GM04504 (cell line): ENCODE measurements at places on chromosomes 3 and 15.

DNA sequence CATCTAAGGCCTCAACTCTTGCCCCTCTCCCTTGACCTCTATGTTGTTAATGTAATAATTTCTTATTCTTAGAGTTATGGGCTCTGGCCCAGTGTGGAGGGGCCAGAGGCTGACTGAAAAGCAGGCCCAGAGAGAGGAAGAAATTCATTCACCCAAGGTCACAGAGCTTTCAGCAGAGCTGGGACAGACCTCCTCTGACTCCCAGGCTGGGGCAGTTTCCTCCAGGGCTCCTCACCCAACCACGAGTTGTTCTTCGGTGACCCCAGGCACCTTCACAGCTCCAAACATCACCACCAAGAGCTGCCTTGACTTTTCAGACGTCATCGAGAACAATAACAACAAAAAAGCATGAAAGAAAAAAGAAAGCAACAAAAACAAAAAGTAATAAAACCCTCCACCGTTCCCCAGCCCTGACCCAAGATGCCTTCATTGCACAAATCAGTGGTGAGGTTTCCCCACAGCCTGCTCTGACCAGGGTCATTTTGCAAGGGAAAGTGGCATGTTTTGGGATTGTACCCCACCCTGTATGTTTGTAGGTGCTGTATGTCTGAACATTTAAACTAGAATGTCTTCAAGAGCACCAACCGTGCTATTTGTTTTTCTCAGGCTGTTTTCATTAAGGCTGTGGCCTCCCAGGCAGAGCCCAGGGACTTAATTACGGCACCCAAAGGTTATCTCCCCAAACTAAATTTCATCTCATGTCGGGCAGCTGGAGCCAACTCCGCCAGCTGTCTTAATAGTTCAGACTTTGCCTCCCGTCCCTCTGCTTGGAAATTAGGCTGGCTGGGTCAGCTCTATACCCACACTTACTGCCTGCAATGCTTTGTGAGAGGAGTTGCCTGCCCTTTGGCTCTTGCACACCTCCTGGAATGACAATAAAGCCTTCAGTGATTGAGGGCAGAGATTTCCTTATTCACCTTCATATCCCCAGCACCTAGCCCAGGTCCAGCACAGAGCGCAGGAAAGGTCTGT is 173.8 kb downstream of the RPLP1 start:
- no peak for DNase-seq

GRCh38 chr15:77504306-77504705 is 83.6 kb downstream of the HMG20A start:
- no peak for DNase-seq

- no peak for DNase-seq
These were observed 54.8 kb upstream of the P3H2 start for GRCh38 chr3:190175490-190175889.

- DNase-seq = no peak
These were observed 362.2 kb upstream of the SLCO3A1 start for GRCh38 chr15:91491101-91491950.

DNA sequence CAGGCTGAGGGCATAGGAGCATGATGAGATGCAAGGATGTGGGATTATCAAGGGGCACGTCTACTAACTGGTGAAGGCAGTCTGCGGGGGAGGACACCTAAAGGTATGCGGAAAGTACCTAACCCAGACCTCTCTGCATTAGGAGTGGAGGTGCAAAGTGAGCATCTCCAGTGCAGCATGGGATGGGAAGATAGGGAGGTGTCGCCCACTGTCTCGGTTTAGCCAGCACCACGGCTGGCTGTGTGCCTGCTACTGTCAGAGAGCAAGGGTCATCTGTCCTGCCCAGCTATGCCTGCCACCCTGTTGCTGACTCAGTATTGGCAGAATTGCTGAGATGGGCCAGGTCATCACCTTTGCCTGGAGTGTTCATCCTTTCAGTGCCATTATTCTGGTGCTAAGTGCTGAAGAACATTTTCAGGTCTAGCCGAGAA is 40.1 kb downstream of the OXNAD1 start:
- no peak for DNase-seq

DNA sequence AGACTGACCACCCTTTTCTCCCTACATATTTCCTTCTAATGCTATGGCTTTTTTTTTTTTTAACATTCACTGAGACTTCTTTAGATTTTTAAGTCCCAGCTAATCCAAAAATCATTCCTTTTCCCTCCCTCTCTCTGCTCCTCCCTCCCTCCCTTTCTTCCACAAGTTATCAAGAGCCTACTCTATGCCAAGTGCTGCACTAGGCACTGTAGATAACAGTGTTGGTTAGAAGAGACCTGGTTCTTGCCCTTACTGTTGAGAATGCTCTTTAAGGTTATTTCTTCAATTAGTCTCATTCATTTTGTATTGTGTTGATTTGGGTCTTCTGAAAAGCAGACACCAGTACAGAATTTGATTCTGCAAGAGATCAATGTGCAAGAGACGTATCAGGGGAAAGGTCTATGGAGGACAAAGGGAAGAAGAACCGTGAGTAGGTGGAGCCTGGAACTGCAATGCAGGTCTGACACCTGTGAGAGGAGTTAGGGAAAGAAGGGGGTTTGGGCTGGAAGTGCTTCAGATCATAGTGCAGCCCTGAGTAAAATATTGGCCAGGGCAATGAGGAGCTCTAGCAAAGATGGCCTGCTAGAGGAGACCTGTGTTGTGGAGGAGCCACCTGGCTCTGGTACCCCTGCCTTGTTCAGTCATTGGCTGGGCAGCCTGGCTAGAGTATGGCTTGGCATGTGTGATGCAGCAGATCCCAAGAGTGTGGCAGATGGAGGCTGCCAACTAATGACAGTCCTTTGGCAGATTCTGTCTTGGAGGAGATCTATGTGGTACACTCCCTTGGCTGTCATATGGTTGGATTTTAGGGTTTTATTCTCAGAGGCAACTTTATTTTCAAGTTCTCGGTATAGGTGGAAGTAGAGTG is 9.7 kb upstream of the PCOLCE2 start:
- no peak for DNase-seq

DNA sequence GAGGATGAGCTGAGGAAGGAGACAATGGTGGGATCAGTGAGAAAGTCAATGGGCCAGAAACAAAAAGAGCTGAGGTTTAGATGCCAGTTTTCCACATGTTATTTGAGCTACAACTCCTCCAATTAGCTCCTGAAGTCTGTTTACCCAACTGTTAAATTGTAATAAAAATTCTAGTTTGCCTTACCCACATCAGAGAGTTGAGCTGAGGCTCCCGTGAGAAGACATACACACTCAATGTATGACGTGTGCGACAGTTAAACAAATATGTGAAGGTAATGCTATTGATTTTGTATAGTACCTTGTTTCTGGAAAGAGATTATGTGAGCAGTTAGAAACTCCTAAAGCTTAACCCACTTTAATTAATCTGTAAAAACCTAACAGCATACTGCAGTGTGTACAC is 318.1 kb upstream of the GRM7 start:
- DNase-seq = no peak

GRCh38 chr3:173065543-173065981 is 75.5 kb downstream of the SPATA16 start:
- no peak for DNase-seq

- no peak for DNase-seq
These were observed 43.9 kb downstream of the GOLIM4 start for GRCh38 chr3:168051531-168052471.

GRCh38 chr3:56833536-56833935 is 31.8 kb upstream of the ARHGEF3 start:
- no peak for DNase-seq

- DNase-seq = no peak
These were observed 38.6 kb upstream of the TTC14 start for GRCh38 chr3:180563406-180563805.

DNA sequence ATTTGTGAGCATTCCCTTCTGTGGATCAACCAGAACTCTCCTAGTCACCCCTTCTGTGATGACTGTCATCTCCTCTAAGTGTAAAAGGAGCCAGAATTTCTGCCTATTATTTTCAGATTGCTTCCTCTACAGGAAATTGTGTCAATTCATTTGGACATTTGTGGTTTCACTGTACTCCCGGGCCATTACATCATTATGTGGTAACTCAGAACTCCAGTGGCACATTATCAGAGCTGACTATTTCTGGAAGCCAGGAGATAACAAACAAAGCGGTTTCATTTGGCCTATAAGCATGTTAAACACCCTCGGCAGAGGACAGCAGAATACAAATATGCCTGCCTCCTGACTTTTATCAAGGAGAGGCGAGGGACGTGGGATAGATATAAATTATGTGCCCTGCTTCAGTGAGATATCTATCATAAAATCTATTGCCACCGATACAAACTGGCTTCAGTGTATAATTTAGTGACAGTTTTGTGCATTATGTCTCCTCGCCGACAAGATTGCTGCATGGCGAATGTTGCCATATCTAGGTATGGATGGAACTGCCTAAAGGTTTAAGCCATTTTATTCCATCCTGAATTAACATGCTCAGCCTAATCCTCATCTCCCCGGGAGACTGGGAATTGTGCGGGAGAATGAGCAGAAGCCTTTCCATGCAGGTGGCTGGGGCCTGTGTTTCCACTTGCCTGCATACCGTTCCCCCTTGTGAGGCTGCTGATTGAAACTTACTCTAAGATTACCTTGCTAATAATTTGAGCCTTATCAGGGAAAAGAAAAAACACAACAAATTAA is 193.4 kb upstream of the SEMA6D start:
- DNase-seq = no peak

DNA sequence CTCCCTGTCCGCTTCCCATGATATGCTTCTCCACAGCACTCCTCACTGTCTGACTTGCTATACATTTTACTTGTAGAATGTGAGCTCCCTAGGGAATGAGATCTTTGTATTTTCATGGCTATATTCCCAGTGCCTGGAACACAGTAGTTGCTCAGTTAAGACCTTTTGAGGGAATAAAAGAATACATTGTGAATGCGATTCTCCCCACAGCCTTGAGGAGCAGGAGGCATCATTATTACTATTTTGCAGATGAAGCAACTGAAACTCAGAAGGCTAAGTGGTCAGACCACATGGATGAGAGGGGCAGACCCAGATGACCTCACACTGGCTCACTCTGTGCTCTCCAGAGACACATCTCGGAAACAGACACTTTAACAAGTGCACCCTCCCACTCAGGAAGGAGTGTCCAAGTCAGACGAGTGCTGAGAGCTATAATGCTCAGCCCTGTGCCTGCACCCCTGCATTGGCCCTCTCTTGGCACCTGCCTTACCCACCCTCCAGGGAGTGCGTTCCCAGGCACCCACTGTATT is 46.8 kb downstream of the SST start:
- DNase-seq = no peak

DNA sequence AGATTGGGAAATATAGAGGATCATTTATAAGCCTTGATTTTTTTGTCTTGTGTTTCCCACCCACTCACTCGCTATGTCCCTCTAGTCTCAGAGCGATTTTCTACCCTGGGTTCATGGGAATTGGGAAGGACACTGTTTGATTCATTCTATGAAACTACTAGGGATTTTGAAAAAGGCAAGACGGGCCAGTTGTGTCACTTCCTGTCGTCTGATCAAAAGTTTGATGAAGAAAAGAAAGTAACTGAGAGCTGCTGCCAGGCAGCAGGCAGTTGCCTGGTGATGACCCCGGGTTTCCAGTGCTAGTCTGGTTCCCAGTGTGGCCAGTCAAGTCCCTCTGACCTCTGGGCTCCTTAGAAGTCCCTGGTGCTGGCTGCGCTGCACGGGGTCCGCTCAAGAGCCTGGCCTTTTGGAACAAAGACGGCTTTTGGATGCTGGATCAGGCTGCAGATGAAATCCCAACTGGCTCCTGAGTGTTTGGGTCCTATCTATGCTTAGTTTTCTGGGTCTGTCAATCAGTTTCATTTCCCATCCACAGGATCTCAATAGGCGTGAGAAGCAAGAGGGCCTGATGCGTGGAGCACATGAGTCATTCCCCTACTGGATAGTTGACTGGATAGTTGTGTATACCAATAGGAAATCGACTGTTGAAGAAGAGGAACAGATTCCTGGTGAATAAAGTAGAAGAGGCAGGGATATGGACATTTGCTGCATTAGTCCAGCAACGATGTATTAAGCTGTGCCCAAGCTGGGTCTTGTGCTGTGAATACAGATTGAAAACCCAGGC is 89.7 kb downstream of the EEFSEC start:
- DNase-seq = no peak

- DNase-seq = no peak
These were observed 119.6 kb downstream of the XXYLT1 start for GRCh38 chr3:195151402-195151801.

GRCh38 chr3:36447061-36447460 is 66.8 kb downstream of the STAC start:
- no peak for DNase-seq
